Subcutaneous adipose tissue (tissue), 4 donors: ENCODE measurements at places on chromosomes 5 and 9. TPM values are rescaled to one million over a fixed set of nuclear protein-coding genes. Genes with fewer than 3 reads are reported as not detected.

SPINK4 gene
- total RNA-seq, result not detected

CNTLN gene
- total RNA-seq, result 17.4 TPM

SAPCD2 gene
- 0.51 TPM for total RNA-seq

SEMA4D gene
- 18.3 TPM for total RNA-seq

ENHO gene
- total RNA-seq, result 1.5 TPM

GPR150 gene
- 0.33 TPM for total RNA-seq

ORM2 gene
- total RNA-seq, result not detected
